Neuronal stem cell (in vitro differentiated cells): ENCODE measurements at places on chromosomes 3 and 15.

DNA sequence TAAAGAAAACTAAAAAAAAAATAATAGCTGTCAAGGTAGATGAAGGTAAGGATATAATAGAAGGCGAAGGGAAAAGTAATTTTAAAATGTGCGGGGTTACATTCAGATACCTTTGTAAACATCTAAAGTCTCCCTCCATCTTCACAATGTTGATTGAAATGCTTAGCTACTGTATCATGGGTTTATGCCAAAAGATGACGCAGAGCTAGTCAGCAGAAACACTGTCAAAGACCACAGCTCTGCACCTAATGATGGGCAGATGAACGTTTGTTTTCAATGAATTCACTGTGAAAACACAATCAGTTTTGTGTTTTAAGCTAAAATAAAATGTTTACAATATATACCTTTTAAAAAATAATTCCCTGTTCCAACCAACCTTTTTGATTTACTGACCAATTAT is 61.2 kb downstream of the RFTN1 start:
- no peak for DNase-seq
- no peak overlapping the region for H3K4me3 ChIP-seq
- H3K27me3 ChIP-seq = no peaks in the 10 kb centered on the region
- H3K27ac ChIP-seq = no peak overlapping the region
- no peaks in the 10 kb centered on the region for H3K36me3 ChIP-seq

DNA sequence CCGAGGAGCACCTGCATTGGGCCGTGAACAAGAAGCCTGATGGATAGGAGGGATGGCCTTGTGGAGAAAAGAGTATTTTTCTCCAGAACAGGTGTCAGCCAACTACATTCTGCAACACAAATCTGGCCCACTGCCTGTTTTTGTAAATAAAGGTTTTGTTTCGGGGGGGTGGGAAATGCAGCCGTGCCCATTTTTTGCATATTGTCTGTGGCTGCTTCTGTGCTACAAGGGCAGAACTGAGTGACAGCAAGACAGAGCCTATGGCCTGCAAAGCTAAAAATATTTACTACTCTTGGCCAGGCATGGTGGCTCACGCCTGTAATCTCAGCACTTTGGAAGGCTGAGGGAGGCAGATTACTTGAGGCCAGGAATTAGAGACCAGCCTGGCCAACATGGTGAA is 95.9 kb upstream of the AKAP13 start:
- H3K4me3 ChIP-seq = no peak overlapping the region
- no peaks in the 10 kb centered on the region for H3K27me3 ChIP-seq
- no peaks in the 10 kb centered on the region for H3K36me3 ChIP-seq
- H3K4me1 ChIP-seq = no peaks in the 10 kb centered on the region

GRCh38 chr3:125440559-125440955 is 65.4 kb upstream of the ZNF148 start:
- H3K36me3 ChIP-seq = peaks cover 8% of the 10 kb centered on the region
- no peak overlapping the region for H3K4me3 ChIP-seq
- peaks cover 1% of the 10 kb centered on the region for H3K4me1 ChIP-seq
- no peaks in the 10 kb centered on the region for H3K27me3 ChIP-seq

- H3K27ac ChIP-seq = no peak overlapping the region
- H3K4me3 ChIP-seq = no peak overlapping the region
- DNase-seq = peak; percentile 81
- no peaks in the 10 kb centered on the region for H3K27me3 ChIP-seq
- no peaks in the 10 kb centered on the region for H3K36me3 ChIP-seq
These were observed 121.2 kb downstream of the TLE3 start for GRCh38 chr15:69976366-69976994.

DNA sequence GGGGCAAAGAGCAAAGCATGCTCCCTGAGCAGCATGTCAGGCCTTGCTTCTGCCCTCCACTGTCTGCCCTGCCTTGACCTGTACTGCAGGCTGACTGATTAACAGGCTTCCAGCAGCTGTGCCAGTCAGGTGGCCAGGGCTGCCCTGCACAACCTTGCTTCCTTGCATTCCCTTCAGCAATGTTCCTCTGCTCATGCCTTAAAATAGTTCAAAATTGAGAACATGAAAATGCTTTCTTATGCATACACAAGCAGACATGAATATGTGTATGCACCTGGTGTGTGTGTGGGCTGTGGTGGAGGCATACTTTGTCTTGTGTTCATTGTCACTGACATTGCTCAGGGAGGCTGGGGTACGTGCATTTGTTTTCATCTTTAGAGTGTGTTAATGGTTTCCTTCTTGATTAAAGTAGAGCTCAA is 1.2 kb upstream of the SLC22A13 start:
- peaks cover 7% of the 10 kb centered on the region for H3K4me1 ChIP-seq
- H3K27me3 ChIP-seq = no peaks in the 10 kb centered on the region
- H3K4me3 ChIP-seq = no peak overlapping the region
- peaks cover 2% of the 10 kb centered on the region for H3K36me3 ChIP-seq
- DNase-seq = no peak
- H3K27ac ChIP-seq = no peak overlapping the region

DNA sequence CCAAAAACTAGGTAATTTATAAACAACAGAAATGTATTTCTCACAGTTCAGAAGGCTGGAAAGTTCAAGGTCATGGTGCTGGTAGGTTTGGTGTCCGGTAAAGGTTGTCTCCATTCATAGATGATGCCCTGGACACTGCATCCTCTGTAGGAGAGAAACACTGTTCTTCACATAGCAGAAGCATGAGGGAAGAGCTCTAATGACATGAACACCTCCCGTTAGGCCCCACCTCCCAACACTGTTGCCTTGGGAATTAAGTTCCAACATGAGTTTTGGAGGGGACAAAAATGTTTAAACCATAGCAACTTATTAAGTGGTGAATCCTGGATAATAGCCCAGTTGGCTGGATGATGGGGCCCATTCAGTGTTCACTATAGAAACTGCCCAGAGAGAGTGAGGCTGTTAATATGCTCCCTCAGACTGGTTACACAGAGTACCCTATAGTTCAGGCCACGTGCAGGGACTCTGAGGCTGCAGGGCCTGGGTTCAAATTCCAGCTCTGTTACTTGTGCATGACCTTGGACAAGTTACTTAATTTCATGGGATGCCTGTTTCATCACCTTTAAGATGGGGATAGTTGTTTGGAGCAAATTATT is 37.0 kb downstream of the CCNL1 start:
- H3K27me3 ChIP-seq = no peaks in the 10 kb centered on the region
- no peak overlapping the region for H3K4me3 ChIP-seq
- H3K4me1 ChIP-seq = peaks cover 2% of the 10 kb centered on the region
- no peak overlapping the region for H3K27ac ChIP-seq
- DNase-seq = no peak
- H3K36me3 ChIP-seq = no peaks in the 10 kb centered on the region

GRCh38 chr3:194135516-194135805 is 487 bp upstream of the HES1 start:
- peaks cover 8% of the 10 kb centered on the region for H3K27me3 ChIP-seq
- no peaks in the 10 kb centered on the region for H3K36me3 ChIP-seq
- no peak for DNase-seq
- H3K27ac ChIP-seq = peak overlapping the region; percentile 74

DNA sequence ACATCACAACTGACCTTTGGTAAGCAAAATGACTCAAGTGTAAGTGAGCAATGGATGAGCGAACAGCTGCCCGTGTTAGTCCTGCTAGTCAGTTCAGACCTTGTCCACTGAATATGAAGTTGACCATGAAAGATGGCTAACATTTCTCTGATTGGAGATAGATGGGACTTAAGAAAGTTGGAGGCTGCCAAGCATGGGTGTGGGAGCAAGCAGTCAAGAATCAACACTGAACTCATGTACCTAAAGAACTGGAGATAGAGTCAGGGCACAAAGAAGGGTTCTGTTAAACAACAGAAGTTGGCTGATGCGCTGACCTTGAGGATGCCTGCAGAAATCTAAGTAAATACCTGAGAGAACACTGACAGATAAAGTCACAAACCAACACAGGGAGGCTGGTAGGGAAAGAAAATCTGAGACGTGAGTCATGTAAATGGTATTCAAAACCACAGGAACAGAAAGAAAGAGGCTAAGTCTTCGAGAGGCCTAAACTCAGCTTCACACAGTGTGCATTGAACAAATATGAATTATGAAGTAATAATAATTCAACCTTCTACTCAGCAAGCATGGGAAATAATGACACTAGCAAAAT is 30.7 kb upstream of the ANPEP start:
- H3K36me3 ChIP-seq = peaks cover 45% of the 10 kb centered on the region
- no peaks in the 10 kb centered on the region for H3K27me3 ChIP-seq
- H3K27ac ChIP-seq = no peak overlapping the region

- peaks cover 2% of the 10 kb centered on the region for H3K4me1 ChIP-seq
- no peak within 1 kb of the TSS for H3K27ac ChIP-seq
- peaks cover 23% of the 10 kb centered on the region for H3K27me3 ChIP-seq
- H3K36me3 ChIP-seq = no peaks in the 10 kb centered on the region
- peak within 1 kb of the TSS; percentile 85 for H3K4me3 ChIP-seq
These were observed at the start of gene CHL1 for GRCh38 chr3:196311-197148. Gene CHL1, plus strand, starts transcription at chr3:196763. Its CDS starts 123,014 bp downstream, at chr3:319777.

DNA sequence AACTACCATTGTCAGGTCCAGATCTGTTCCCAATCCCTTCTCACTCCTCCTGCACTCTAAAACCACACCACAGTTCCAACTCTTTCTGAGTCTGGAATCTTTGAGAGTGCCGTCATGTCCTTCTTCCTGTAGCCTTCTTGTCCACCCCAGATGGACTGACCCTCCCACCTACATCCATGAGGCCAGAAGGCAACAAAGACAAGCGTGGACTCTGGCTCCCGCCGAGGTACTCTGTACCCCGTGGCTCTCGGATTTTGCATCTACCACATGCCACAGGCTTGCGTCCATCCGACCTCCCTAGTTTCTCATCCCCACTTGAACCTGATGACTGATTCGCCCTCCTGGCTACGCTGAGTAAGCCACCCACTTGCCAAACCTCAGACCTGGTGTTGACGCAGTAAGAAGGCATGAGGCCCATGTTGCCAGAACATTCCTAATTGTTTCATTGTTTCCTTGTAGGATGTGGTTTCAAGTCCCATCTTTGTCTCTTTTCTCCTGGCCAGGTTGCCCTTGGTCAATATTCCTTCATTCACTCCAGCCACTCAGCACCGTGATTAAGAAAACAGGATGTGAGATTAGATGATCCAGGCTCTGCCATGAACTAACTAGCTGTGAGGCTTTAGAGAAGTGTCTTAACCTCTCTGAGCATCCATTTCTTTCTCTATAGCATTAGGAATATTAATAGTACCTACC is 1.1 kb upstream of the ZBTB38 start:
- peaks cover 25% of the 10 kb centered on the region for H3K4me1 ChIP-seq
- H3K36me3 ChIP-seq = peaks cover 5% of the 10 kb centered on the region
- H3K4me3 ChIP-seq = no peak overlapping the region
- no peaks in the 10 kb centered on the region for H3K27me3 ChIP-seq
- DNase-seq = no peak
- H3K27ac ChIP-seq = no peak overlapping the region

GRCh38 chr15:74752531-74752930 is 3.9 kb downstream of the CYP1A2 start:
- peaks cover 38% of the 10 kb centered on the region for H3K27me3 ChIP-seq
- no peaks in the 10 kb centered on the region for H3K36me3 ChIP-seq
- no peak overlapping the region for H3K4me3 ChIP-seq

GRCh38 chr3:135149707-135150681 is 354.9 kb downstream of the EPHB1 start:
- no peak overlapping the region for H3K27ac ChIP-seq
- H3K27me3 ChIP-seq = no peaks in the 10 kb centered on the region
- DNase-seq = no peak
- no peak overlapping the region for H3K4me3 ChIP-seq

DNA sequence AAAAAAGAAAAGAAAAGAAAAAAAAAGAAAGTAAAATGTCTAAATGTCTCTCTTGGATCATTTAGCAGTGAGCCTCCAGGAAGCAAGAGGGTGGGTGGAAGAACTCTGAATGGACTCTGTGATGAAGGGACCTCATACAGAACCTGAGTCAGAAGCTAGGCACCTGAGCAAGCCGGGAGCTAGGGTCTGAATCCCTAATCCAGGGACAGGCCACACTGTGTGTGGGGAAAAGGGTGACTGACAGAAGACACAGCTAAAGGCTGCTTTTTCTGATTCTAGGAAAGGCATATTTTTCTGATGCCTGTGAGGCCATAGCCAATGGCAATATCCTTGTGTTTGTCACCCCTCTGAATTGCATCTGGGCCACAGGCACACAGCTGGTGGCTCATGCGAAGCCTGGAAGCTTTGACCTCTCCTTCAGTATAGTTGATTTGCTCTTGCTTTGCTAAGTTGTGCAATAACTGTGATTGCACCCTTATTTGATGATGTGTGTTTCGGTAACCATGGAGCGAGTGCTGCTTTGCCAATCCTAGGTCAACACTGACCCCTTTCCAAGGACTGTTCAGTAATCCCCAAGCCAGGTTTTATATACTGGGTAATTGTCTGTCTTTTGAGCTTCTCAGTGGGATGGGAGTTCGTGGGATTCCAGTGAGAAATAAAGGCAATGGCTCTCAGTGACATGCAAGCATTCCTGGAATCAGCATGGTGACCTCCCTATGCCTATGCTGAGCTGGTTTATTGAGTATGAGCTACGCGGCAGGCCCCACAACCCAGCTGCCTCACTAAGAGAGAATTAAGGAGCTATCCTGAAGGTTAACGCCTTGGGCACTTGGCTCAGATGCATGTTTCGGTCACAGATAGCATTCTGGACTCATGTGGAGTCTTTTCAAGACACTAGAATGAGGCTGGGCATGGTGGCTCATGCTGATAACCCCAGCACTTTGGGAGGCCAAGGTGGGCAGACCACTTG is 49.0 kb upstream of the OSBPL11 start:
- peak overlapping the region; percentile 12 for H3K27ac ChIP-seq
- no peaks in the 10 kb centered on the region for H3K36me3 ChIP-seq
- H3K4me1 ChIP-seq = no peaks in the 10 kb centered on the region
- no peaks in the 10 kb centered on the region for H3K27me3 ChIP-seq
- DNase-seq = no peak

GRCh38 chr3:67484085-67484484 is 170.3 kb downstream of the SUCLG2 start:
- no peak overlapping the region for H3K27ac ChIP-seq
- H3K27me3 ChIP-seq = no peaks in the 10 kb centered on the region
- H3K36me3 ChIP-seq = no peaks in the 10 kb centered on the region
- no peak overlapping the region for H3K4me3 ChIP-seq

DNA sequence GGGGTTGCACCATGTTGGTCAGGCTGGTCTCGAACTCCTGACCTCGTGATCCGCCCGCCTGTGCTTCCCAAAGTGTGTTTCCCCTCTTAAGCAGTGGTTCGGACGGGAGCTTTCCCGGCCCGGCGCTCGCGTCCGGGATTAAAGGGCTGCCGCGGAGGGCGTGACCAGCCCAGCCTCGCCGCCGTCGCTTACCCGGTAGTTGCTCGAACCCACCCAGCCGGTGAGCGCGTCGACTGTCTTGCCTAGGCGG is 513 bp downstream of the CLASP2 start:
- no peaks in the 10 kb centered on the region for H3K27me3 ChIP-seq
- H3K27ac ChIP-seq = peak overlapping the region; percentile 73
- no peak for DNase-seq

GRCh38 chr15:57878573-57878972 is 172.1 kb downstream of the POLR2M start:
- no peak overlapping the region for H3K4me3 ChIP-seq
- no peaks in the 10 kb centered on the region for H3K4me1 ChIP-seq
- DNase-seq = no peak
- H3K36me3 ChIP-seq = no peaks in the 10 kb centered on the region

- peaks cover 12% of the 10 kb centered on the region for H3K4me1 ChIP-seq
- peaks cover 10% of the 10 kb centered on the region for H3K36me3 ChIP-seq
- no peak for DNase-seq
- H3K4me3 ChIP-seq = no peak overlapping the region
- H3K27me3 ChIP-seq = no peaks in the 10 kb centered on the region
These were observed 465.0 kb downstream of the SHQ1 start for GRCh38 chr3:72383230-72383629.

GRCh38 chr3:47824541-47825473 is 21.9 kb downstream of the DHX30 start:
- no peaks in the 10 kb centered on the region for H3K27me3 ChIP-seq
- H3K36me3 ChIP-seq = peaks cover 26% of the 10 kb centered on the region
- DNase-seq = peak; percentile 80
- peak overlapping the region; percentile 98 for H3K4me3 ChIP-seq
- H3K4me1 ChIP-seq = peaks cover 7% of the 10 kb centered on the region
